HCEC 1CT (cell line): ENCODE measurements at places on chromosomes 2 and 18.

GRCh38 chr18:5103286-5103685 is 93.8 kb downstream of the AKAIN1 start:
- no peak for DNase-seq

DNA sequence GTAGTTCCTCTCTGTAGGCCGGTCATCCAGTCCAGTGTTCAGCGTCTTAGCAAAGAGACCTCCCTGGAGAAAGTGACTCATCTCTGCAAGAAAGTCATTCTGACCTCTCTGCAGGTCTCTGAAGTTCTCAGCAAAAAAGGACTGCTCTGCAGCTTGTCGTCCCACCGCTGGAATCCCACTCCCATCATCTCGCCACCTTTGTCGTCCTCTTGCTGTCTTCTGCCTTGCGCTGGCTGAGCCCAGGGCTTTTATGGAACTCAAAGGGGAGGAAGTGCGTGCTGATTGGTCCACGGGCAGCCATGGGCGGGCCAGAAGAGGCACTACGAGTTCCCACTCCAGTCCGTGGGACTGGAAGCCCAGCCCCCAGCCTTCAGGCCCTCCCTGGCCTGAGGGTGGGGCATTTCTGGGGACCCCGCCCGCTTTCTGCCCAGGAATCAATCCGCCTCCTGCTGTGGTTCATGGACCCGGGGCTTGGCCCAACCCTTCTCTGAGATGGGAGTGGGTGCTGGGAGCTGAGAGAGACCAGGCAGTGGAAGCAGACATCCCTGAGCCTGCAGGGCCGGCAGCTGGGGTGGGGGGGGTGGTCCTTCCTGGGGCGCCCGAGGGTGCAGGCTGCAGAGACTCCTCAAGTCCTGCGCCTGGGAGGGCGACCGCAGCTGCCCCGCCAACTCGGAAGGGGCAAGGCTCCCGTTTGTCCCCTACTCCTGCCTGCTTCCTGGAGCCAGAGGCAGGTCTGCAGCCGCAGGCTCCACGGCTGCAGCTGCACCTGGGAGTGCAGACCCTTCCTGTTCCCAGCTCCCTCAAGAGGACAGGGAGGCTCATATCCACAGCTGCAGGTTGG is 660.7 kb upstream of the RAB6C start:
- no peak for DNase-seq

DNA sequence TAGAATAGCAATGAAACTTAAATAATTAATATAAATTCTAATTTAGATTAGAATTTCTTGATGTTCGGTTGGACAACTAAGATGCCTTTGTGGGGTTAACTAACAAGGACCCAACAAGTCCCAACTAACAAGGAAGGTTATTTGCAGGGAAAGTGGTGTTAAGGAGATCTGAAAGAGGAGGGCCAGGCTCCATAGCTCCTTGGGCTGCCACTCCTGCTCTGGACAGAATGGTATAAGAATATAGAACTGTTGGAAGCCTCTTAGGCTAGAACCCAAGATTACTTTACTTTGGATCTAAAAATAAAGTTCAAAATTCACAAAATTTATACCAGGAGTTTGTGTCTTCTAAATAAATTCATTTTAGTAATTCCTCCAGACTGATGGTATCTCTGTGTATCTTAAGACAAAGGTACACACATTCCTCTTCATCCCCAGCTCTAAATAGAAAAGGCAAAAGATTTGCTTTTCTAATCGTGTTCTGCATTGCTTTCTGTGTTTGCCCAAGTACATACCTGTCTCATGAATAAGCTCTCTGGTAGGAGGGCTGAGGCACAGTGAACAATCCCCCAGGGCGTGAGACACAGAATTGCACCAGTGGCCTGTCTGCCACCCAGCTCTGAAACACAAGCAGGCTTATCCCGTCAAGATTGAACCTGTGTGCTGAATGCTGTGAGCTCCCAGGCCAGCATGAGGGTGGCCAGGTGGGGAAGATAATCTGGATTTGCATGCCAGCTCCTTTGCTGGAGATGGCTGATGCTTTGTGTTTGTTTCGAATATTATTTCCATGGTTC is 176.0 kb downstream of the ACKR3 start:
- DNase-seq, result peak; percentile 71

DNA sequence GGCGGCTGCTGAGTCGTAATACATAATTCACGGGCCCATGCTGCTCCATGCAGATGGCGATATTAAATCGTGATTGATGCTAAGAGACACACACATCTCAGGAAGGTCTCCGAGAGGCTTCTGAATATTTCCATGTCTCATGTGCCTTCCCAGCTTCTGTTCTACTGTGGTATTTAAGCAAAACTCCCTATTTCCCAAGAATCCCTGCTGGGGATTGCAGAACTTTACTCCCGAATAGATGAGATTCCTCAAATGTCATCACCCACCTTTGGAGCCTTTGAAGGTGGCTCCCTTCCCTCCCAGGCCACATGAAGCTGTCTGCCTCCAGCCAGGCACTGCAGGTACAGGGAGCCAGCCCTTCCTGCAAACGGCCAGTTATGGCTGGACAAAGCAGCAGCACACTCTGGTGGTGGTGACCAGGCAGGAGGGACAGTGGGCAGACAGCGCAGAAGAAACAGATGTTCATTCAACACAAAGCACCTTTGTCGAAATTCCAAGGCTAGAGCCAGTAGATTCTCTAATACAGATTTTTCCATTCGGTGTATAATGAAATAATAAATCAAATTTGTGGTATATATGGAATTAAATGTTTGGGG is 14.1 kb downstream of the NRP2 start:
- no peak for DNase-seq

DNA sequence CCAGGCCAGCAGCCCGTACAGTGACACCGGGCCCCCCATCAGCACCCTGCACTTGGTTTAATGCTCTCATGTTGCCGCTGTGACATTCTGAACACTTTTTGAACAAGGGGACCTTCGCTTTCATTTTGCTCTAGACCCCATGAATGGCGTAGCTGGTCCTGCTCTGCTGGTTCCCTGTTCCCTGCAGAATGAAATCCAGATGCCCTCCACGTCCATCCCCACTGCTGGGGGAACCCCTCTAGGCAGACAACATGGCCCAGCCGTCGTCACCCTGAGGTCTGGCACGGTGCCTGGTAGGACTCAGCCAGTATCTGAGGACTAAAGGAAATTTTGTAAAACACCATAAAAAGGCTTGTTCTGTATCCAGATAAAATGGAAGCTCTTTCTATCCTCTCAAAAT is 128.6 kb downstream of the KCTD1 start:
- DNase-seq, result no peak

DNA sequence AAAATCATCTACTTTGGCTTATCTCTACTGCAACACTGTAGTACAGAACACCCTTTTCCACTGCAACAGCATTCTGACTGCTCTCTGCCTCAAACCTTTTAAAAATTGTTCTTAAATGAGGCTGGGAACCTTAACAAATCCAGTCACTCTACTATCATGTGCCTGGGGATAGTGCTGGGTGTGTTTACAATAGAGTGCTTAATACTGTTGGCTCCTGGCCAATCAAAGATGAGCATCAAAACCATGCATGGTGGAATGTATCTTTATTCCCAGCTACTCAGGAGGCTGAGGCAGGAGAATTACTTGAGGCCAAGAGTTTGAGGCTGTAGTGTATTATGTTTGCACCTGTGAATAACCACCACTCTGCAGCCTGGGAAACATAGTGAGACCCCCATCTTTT is 7.4 kb downstream of the ANKAR start:
- DNase-seq, result no peak

DNA sequence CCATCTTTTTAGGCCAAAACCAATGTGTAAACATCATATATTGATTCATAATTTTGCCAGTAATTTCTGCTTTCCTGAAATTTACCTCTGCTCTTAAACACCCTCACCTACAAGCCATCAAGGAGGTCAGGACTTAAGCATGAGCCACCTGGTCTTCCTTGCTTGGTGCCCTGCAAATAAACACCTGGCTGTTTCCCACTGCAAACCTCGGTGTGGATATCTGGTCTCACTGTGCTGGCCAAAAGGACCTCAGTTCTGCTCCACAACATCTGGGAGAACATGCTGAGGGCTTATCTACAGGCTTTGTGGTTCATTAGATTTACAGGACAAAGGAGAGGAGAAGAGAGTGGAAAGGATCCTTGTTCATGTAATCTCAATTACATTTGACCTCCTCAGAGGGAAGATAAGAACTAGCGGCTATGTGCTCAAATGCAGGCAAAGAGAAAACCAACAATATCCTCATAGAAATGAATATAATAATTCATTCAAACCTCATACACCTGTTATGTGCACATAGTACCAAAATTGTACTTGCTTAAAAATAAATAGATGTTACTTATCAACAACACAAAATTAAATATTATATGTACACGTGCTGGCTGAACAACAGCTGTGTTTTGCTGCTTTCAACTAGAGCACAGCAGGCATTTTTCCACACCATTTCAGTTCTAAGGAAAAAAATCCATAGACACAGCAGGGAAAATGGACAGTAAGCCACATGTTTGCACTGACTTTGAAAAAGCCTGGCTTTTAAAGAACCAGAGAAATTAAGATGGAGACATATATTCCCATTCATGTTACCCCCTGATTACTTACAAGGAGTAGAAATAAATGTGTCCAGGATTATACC is 465.1 kb downstream of the LPIN1 start:
- no peak for DNase-seq

GRCh38 chr18:57629422-57629821 is 7.8 kb upstream of the NARS1 start:
- DNase-seq, result no peak

DNA sequence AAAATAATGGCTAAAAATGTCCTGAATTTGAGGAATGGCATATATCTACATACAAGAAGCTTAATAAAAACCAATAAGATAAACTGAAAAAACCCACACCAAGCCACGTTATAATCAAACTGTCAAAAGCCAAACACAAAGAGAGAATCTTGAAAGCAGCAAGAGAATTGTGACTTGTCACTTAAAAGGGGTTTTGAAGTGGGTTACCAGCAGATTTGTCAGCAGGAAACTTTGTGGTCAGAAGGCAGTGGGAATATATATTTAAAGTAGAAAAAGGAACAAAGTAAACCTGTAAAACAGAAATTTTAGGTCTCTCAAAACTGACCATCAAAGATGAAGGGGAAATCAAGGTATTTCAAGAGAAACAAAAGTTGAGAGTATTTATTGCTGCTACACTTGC is 171.9 kb upstream of the CNTNAP5 start:
- no peak for DNase-seq

DNA sequence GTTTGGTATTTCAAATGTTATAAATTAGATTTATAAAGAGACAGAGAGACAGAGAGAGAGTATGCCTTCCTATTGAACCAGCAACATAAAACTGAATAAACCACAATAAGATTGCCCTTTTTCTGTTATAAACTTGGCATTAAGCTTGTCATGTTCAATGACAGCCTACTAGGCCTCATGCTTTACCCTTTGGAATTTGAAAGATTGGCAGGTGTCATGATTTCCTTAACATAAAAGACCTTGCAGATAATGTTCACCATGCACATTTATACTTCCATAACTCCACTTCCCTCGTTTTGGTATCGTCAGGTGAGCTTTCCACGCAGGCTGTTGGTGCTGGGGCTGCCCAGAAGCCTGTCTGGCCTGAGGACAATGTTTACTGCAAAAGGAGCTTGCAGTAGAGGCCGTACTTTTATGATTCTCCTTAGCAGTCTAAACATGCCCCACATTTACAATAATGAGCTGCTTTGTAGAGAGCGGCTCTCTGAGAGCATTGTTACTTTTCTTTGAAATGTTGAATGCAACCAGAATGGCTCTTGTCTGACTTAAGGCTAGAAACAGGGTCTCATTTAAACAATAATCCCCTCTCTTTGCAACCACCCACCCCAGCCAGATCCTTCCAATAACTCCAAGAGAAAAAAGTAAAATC is 379.1 kb upstream of the ATP5MC3 start:
- DNase-seq, result no peak

GRCh38 chr18:25308381-25308780 is 43.6 kb downstream of the ZNF521 start:
- no peak for DNase-seq

GRCh38 chr2:25685741-25686140 is 12.4 kb upstream of the DTNB start:
- DNase-seq, result no peak

GRCh38 chr2:237358721-237359517 is 55.0 kb downstream of the COL6A3 start:
- DNase-seq, result no peak

DNA sequence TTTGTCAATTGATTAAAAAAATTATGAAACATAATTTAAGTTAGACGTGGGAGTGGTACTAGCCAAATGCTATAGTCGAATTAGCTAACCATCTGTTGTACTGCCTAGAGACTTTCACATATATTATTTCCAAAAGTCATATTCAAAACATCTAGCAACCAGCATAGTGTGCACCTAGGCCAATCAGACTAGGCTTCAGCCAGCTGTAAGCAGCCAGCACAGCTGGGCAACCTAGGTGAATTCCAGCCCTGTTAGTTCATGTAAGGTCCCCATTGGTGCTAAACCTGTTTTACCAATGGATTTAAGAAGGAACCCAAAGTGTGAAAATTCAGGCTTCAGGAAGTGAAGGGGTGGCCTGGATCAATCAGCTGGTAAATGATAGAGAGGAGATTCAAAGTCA is 144.3 kb downstream of the BCL2 start:
- DNase-seq, result no peak

GRCh38 chr2:226788064-226788463 is 11.6 kb downstream of the IRS1 start:
- DNase-seq, result peak; percentile 33

DNA sequence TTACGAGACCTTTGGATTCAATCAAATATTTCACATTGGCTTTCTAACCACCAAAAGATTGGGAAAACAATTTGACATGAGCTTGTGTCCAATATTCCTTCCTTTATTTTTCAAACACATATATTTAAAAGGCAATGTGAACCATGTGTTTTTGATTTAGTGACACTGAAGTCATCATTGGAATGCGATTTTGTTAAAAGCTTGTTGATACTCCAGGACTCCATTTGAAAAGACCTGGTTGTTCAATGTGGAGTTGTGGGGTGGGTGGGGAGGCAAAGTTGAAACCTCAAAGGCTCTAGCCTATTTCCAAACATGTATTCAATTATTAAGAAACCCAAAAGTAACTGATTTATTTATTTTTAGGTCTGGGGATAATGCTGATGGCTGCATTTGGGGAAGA is 114.1 kb upstream of the TRIB2 start:
- no peak for DNase-seq

DNA sequence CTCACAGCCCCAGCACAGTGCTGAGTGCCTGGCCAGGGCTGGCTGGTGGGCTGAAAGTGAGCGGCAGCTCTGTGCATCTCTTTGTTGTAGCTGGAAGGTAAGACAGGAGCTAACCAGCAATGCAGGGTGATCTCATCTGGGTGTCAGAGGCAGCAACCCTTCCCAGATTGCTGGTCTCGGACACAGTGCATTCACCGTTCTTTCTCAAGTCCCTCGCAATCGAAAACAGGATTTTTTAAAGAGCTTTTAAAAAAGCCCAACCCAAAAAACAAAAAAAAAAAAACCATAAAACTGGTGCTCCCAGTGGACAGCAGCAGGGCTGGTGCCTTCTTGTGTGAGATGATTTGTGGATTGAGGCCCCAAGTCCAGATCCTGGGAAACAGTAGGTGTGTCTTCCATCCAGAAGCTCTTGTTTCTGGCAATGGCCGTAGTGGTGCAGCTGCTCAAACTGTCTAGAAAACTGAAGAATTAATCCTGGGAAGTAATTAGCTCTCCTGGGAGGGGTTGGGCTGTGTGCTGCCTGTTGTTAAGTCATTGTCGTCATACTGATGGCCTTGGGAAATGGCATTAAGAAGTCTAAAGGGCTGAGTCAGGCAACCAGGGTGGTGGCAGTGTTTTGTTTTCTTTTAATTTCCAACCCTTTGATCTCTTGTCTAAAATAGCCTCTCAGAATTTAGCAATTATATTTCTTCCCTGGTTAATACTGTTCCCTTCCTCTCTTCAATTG is 156.7 kb downstream of the KLHL29 start:
- DNase-seq, result no peak
